Kidney capillary endothelial cell (primary cell): ENCODE measurements at places on chromosomes 3 and 15.

GRCh38 chr3:128845119-128845777 lies 34.2 kb upstream of the ACAD9 start:
- no peak for DNase-seq

GRCh38 chr3:169430707-169431404 lies 232.7 kb downstream of the MECOM start:
- peak; percentile 66 for DNase-seq

DNA sequence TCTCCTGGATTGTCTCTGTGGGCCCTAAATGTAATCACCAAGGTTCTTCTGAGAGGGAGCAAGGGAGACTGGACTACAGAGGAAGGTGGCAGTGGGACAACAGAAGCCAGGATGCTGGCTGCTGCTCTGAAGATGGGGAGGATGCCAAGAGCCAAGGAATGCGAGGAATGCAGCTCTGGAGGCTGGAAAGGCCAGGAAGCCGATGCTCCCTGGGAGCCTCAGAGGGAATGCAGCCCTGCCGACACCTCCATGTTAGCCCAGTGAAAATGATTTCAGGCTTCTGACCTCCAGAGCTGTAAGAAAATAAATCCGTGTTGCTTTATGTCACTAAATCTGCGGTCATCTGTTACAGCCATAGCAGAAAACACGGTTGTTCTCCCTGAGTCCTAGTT lies 44.1 kb downstream of the UMPS start:
- no peak for DNase-seq

DNA sequence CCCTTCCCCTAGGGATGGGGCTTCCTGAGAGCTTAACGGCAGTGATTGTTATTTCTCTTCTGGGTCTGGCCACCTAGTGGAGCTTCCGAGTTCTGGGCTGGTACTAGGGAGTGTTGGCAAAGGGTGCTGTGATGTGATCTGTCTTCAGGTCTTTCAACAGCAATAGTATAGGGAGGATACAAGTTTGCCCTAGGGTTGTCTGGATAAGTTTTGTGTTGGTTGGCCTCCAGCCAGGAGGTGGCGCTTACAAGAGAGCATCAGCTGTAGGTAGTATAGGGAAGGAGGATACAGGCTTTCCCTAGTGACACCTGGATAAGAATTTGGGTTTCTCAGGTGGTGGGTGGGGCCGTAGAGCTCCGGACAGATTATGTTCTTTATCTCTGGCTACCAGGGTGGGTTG lies 19.2 kb upstream of the CPOX start:
- DNase-seq = no peak

DNA sequence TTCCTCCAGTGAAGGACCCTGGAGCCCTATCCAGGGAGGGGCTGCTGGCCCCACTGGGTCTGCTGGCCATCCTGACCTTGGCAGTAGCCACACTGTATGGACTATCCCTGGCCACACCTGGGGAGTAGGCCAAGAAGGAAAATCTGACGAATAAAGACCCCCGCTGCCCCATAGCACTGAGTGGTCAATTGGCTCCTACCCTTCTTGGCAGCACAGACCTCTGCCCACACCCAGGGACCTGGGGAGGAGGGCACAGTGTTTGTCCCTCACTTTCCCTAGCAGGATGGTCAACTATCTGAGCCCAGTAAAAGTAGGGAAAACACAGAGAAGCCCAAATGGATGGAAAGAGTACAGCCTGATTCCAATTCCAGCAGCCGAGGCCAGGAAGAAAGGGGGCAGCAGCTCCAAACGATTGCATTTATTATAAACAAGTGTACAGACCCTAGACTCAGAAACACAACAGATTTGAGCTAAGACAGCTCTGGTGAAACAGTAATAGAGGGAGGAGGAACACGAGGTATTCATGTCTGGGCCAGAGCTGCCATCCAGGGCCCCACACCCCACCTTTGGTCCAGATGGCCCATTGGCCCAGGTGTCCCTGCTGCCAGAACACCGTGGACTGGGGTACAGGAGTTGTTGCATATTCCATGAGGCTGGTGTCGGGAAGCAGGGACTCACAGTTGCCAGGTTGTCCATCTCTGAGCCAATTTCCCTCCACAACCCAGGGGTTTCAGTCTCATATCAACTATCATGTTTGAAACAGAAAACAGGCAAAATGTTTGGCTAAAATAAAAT lies 21.1 kb downstream of the ATRIP start:
- DNase-seq = no peak

GRCh38 chr15:56058986-56059385 lies 65.6 kb upstream of the NEDD4 start:
- DNase-seq = peak; percentile 42
